Stimulated activated CD8-positive, alpha-beta memory T cell treated with anti-CD3 and anti-CD28 coated beads, Interleukin-7, amount 100 ng/mL, for 1 hour (primary cell): ENCODE measurements at places on chromosomes 6 and 20.
A peak's percentile ranks its signal among the peaks of the same experiment; 100 is the strongest.

GRCh38 chr20:1307171-1307570 is 21.8 kb downstream of the SDCBP2 start:
- DNase-seq, result no peak

GRCh38 chr6:30136570-30137286 is 788 bp downstream of the TRIM40 start:
- DNase-seq, result no peak

DNA sequence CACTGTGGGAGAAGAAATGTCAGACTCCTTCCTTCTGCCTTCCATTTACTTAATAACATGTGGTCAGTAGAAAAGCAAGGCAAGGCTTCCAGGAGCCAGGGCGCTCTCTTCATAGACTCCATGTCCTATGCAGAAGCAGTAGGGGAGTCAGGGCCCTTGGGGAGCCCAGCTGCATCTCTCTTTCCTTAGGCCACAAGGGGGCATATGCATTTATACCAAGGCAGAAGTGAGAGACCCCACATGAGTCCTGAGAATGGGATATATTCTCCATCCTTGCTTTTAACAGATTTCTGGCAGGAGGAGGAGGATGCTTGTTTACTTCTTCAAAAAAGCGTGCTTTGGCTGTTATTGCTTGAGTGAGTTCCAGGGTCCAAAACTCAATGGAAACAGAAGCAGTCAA is 198.5 kb downstream of the HIVEP2 start:
- DNase-seq, result peak; percentile 11

DNA sequence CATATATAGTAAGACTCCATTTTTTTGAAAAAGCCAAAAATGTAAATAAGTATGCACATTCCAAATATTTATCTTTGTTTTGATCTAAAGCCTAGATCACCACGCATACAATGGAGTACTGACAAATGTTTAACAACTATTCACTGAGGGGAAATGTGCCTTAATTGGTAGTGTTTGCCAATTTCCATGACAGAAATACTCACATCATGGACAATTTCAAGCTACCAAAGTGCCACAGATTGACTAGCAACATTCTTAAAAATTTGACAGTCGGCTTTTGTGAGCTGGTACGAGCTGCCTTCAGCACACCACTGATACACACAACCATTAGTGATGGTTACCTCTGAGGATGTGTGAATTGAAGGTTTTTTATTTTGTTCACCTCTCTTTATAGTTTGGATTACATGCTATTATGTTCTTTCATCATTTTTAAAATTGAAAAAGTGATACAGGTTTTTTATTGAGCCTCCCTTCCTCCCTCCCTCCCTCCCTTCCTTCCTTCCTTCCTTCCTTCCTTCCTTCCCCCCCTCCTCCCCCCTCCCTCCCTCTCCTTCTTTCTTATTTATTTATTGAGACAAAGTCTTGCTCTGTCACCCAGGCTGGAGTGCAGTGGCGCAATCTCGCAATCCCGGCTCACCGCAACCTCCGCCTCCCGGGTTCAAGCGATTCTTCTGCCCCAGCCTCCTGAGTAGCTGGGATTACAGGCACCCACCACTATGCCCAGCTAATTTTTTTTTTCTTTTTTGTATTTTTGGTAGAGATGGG is 19.2 kb downstream of the SMPDL3A start:
- no peak for DNase-seq

DNA sequence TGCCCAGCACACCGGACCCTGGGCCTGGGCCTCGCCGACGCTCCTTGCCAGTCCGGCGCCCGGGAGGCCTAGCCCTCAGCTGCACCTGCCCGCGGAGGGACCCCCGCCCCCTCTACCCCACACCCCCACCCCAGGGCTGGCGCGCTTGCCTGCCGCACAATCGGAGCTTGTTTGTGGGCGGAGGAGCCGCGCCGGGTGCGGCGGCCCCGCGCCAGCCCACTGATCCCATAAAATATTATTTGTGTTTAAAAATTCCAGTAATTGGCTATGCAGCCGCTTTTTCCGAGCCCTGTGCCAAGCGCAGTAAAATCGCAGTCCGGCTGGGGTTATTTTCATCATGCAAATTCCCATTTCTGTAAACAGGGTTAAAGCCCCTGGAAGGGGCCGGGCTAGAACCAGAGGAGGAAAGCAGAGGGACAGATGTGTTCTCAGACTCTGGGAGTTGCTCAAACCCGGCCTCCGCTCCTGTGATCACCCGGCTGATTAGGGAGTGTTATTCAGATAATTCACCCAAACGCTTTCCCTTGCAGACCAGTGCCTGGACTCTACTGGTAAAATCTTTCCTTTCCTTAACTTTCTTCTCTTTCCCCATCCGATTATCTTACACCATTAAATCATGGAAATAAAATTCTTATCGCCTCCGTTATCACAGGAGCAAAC is 93.1 kb downstream of the NCR2 start:
- no peak for DNase-seq
